Uterus (tissue), 4 donors: ENCODE measurements at places on chromosomes 6 and 20. TPM values are rescaled to one million over a fixed set of nuclear protein-coding genes. Genes with fewer than 3 reads are reported as not detected.

DNA sequence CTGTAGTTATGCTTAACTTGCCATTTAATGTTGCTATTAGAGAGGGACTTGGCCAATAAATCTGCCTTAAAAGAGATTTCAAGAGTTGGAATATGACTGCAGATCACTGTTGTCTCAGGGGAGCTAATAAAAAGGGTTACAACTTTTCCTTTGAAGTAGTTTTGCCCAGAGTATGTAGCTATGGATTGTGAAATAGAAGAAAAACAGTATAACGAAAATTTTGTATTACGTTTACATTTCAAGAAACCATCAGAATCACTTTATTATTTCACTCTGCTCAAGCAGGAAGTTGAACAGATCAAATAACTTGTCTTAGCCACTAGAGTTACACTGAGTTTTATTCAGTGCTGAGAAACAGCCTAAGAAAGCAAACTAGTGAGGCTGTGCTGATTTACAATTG lies 3.0 kb upstream of the ZSCAN26 start:
- DNase-seq, result no peak

GRCh38 chr6:36131511-36132245 lies 1.4 kb downstream of the MAPK13 start:
- DNase-seq, result peak; percentile 40

DNA sequence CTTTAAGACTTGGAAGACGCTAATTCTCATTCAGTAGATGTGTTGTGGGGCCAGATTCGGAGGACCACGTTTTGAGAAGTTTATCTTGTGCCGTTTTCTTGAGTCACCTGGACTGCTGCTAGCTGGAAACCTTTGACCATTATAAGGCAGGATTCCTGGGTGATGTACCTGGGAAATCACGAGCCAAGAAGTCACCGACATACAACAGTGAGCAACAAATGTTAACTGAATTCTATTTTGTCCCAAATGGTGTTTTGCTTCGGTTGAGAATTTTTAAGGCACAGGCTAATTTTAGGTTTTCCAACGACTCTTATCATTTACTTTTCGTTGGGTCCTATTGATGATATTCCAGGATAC lies 93.4 kb upstream of the BTN3A2 start:
- no peak for DNase-seq

- no peak for DNase-seq
Measured at GRCh38 chr20:5171790-5172164, 45.0 kb downstream of the CDS2 start.

SIRPD gene
- total RNA-seq, result not detected

DNA sequence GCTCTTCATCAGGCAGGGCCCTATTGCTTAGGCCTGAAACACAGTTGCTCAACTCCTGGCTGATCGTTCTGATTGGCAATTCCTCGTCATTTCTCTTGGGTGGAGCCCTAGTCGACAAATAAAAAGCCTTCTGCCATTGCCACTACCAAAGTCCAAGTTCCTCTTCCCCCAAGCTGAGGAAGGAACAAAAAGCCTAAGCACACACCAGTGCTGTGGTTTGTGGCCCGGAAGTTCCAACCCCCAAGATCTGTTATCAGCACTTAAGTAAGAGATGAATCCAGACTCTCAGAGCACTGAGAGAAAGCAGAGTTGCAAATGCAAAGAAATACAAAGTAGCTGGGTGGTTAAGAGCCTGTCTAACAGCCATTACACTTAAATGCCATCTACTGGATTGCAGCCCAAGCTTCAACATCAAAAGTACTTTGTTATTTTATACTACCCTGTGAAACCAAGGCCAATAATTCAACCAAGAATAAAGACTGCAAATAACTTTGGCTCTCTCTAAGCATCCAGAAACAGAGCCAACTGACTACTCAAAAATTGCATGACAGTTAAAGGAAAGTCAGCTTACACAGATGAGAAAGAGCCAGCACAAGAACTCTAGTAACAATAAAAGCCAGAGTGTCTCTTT lies 1024.0 kb downstream of the GRIK2 start:
- DNase-seq, result no peak

- DNase-seq, result no peak
Measured at GRCh38 chr6:34352305-34352937, 40.0 kb downstream of the NUDT3 start.

GRCh38 chr6:149176971-149177667 lies 140.4 kb upstream of the TAB2 start:
- DNase-seq, result no peak
